Uterus (tissue), 4 donors: ENCODE measurements at places on chromosomes 5 and 9. TPM values are rescaled to one million over a fixed set of nuclear protein-coding genes. Genes with fewer than 3 reads are reported as not detected.

DNA sequence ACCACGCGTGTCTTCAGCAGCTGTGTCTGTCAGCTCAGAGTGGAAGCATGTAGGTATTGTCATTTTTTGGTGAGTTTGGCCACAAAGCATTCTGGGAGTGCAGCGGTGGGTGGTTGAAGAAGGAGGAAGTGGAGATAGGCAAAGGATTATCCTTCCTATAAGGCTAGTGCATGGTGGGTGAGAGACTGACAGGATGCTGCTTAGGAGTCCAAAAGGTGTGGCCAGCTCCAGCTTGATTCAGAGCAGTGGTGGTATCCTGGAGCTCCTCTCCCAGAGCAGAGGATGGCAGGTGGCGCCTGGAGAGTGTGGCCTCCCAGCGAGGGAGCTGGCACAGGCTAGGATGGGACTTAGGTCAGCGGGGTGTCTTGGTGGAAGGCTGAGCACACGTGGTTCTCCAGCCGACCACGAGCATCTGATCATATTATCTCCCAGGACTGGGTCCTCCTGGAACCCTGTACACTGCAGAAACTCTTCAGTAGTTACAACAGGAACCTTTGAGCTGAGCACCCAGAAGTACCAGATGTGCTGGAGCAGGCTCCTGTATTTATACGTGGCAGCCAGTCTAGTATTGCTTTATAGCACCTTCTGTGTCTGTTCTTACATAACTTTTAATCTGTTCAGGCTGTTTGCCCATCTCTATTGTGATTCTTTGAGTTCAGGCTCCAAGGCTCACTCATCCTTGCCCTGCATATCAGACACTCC is 29.6 kb downstream of the MAML1 start:
- peaks cover 11% of the 10 kb centered on the region for H3K4me1 ChIP-seq
- no peaks in the 10 kb centered on the region for H3K36me3 ChIP-seq
- H3K4me3 ChIP-seq: no peak overlapping the region
- H3K27me3 ChIP-seq: no peaks in the 10 kb centered on the region
- peak overlapping the region; percentile 63 for H3K27ac ChIP-seq
- no peak for DNase-seq

DNA sequence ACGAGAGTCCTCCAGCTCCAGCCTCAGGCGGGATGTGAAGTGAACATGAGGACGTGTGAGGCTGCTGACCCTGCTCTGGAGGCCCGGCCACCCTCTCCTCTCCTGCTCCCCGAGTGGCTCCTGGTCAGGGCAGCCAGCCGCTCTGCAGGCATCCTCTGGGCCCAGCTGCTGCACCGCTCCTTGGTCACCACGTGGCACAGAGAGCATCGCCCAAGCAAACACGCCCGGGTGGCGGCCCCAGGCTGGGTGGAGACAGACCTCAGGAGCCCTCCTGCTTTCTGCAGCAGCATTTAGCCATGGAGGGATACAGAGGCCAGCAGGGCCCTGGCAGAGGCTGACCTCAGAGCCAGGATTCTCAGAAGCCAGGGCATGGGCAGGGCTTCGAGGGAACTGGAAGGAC is 69.7 kb upstream of the SARDH start:
- H3K4me1 ChIP-seq: no peaks in the 10 kb centered on the region
- no peak for DNase-seq
- no peak overlapping the region for H3K27ac ChIP-seq
- H3K4me3 ChIP-seq: no peak overlapping the region

GRCh38 chr5:134511796-134512660 is 13.4 kb upstream of the JADE2 start:
- peak; percentile 81 for DNase-seq
- no peak overlapping the region for H3K4me3 ChIP-seq
- no peak overlapping the region for H3K27ac ChIP-seq
- no peaks in the 10 kb centered on the region for H3K4me1 ChIP-seq
- H3K36me3 ChIP-seq: no peaks in the 10 kb centered on the region

- no peak overlapping the region for H3K27ac ChIP-seq
- no peaks in the 10 kb centered on the region for H3K4me1 ChIP-seq
- no peak overlapping the region for H3K4me3 ChIP-seq
- no peaks in the 10 kb centered on the region for H3K36me3 ChIP-seq
These were observed 49.1 kb upstream of the GADD45G start for GRCh38 chr9:89555451-89556375.

- no peaks in the 10 kb centered on the region for H3K36me3 ChIP-seq
- no peaks in the 10 kb centered on the region for H3K4me1 ChIP-seq
These were observed 226.5 kb upstream of the MAP3K1 start for GRCh38 chr5:56588636-56589480.

DNA sequence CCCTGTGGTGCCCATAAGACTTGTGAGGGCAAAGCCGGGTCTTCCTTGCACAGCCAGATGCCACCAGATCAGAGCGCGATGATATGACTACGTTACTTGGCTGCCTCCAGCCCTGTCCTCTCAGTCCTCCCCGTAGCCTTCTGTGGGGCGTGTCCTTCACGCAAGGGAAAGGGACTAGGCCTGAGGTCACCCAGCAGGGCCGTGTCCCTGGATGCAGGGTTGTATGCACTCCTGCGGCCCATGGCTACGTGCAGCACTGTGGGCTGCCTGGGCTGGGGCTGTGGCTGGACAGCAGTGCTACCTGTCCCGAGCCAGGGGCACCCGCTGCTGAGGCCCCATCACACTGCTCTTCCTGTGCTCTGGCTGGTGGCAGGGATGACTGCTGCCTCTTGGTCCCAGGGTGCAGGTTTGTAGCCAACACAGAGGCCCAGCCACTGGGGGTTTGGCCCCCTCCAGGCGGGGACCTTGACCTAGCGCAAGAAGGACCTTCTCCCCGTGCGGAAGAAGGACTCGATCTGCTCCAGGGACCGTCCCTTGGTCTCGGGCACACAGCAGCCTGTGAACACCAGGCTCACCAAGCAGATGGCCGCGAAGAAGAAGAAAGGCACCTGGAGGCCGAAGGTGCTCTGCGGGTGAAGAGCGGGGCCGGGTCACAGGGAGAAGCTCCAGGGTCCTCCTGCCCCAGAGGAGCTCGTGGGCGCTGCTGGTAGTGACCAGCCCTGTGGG is 7.2 kb downstream of the SLC2A6 start:
- no peaks in the 10 kb centered on the region for H3K4me1 ChIP-seq
- H3K27ac ChIP-seq: no peak overlapping the region
- DNase-seq: no peak

GRCh38 chr5:132019857-132020555 is 8.5 kb upstream of the ACSL6 start:
- DNase-seq: no peak
- no peak overlapping the region for H3K4me3 ChIP-seq
- H3K36me3 ChIP-seq: no peaks in the 10 kb centered on the region
- H3K4me1 ChIP-seq: no peaks in the 10 kb centered on the region

DNA sequence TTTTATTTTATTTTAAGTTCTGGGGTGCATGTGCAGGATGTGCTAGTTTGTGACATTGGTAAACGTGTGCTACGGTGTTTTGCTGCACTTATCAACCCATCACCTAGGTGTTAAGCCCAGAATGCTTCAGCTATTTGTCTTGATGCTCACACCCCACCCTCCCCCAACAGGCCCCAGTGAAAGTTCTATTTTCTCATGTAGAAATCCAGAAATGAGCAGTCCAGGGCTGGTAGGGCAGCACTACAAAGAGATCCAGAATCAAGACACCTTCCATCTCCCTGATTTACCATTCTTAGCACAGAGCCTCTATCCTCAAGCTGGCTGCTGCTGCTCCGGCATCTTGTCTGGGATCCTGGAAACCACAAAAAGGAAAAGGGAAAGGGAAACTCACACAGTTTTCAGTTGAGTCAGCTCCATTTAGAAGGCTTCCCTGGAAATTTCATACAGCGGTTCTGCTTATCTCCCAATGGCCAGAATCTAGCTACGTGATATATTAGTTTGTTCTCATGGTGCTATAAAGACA is 85.4 kb upstream of the SMARCA2 start:
- no peaks in the 10 kb centered on the region for H3K27me3 ChIP-seq
- H3K4me1 ChIP-seq: no peaks in the 10 kb centered on the region
- DNase-seq: no peak
- no peaks in the 10 kb centered on the region for H3K36me3 ChIP-seq

- no peaks in the 10 kb centered on the region for H3K4me1 ChIP-seq
- no peaks in the 10 kb centered on the region for H3K36me3 ChIP-seq
- H3K27me3 ChIP-seq: no peaks in the 10 kb centered on the region
- no peak overlapping the region for H3K4me3 ChIP-seq
- no peak for DNase-seq
- H3K27ac ChIP-seq: no peak overlapping the region
These were observed 443.5 kb downstream of the PLK2 start for GRCh38 chr5:58016358-58016757.

DNA sequence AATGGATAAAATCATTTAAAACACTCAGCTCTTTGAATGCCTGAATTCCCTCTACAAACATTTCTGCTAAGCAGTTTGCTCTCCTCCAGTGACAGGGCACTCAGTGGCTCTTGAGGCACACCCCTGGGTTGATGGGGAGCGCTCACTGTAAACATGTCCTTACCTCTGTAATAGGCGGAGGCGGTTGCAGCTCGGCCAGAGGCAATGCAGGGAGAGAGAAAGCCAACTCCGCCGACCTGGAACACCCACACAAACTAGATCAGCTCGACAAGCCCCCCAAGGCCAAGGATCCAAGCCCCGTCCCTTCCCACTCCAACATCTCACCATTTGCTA is 329 bp downstream of the CDC23 start:
- peak overlapping the region; percentile 98 for H3K4me3 ChIP-seq
- no peaks in the 10 kb centered on the region for H3K4me1 ChIP-seq
- no peaks in the 10 kb centered on the region for H3K36me3 ChIP-seq

DNA sequence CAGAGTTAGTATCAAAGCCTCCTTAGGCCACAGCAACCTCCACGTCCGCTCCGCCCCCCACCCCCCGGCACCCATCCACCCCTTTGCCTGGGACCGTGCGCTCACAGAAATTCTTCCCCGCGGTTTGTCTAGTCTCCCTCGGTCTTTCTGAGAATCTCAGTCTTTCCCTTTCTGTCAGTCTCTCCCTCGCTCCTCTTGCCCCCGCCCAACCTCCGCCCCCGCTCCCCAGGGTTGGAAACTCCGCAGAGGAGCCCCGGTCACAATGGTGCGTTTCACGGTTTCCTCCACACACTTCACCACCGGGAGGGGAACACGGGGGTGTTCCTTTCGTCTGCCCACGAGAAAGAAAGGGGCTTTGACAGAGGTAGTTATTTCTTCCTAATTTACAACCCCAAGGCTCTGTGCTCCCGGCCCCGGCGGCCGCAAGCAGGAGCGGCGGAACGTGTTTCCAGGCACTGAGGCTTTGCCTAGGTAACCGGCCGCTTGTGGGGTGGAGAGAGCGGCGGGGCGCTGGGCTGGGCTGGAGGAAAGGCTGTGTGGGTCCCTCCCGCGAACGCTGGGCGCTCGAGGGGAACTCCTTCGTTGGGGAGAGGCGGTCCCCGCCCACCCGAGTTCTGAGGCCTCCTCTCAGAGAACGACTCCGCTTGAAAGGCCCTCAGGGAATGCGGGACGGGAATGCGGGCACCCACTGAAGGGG is 2.1 kb downstream of the NR4A3 start:
- H3K27ac ChIP-seq: peak overlapping the region; percentile 99
- no peaks in the 10 kb centered on the region for H3K36me3 ChIP-seq
- peak; percentile 46 for DNase-seq
- H3K4me1 ChIP-seq: no peaks in the 10 kb centered on the region

GRCh38 chr5:143921525-143922311 is 109.8 kb downstream of the HMHB1 start:
- H3K27ac ChIP-seq: no peak overlapping the region
- no peaks in the 10 kb centered on the region for H3K4me1 ChIP-seq
- no peak overlapping the region for H3K4me3 ChIP-seq
- H3K27me3 ChIP-seq: no peaks in the 10 kb centered on the region

GRCh38 chr5:145946112-145946861 is 9.9 kb downstream of the SH3RF2 start:
- H3K27me3 ChIP-seq: no peaks in the 10 kb centered on the region
- no peak overlapping the region for H3K27ac ChIP-seq
- no peaks in the 10 kb centered on the region for H3K36me3 ChIP-seq
- H3K4me3 ChIP-seq: no peak overlapping the region
- no peak for DNase-seq
- H3K4me1 ChIP-seq: no peaks in the 10 kb centered on the region

- no peak overlapping the region for H3K4me3 ChIP-seq
- H3K36me3 ChIP-seq: no peaks in the 10 kb centered on the region
- DNase-seq: no peak
- H3K27ac ChIP-seq: no peak overlapping the region
- H3K4me1 ChIP-seq: no peaks in the 10 kb centered on the region
These were observed 230.3 kb upstream of the RFX3 start for GRCh38 chr9:3756071-3756470.

DNA sequence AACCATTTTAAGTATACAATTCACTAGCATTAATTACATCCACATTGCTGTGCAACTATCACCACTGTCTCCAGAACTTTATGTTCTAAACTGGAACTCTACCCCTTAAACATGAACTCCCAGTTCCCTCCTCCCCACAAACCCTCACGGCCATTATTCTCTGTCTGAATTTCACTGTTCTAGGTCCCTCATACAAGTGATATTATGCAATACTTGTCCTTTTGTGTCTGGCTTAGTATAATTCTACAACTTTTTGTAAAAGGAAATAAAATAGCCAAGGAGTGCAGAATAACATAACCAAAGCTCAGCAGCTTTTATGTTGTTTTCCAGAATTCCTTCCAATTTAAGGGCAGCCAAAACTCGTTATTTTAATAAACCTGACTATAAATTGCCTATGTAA is 53.2 kb downstream of the NAA35 start:
- H3K4me3 ChIP-seq: no peak overlapping the region
- H3K36me3 ChIP-seq: no peaks in the 10 kb centered on the region
- H3K27me3 ChIP-seq: no peaks in the 10 kb centered on the region
- H3K27ac ChIP-seq: no peak overlapping the region
- no peak for DNase-seq

GRCh38 chr5:150339165-150339564 is 18.3 kb upstream of the TCOF1 start:
- no peaks in the 10 kb centered on the region for H3K36me3 ChIP-seq
- no peak for DNase-seq
- no peaks in the 10 kb centered on the region for H3K27me3 ChIP-seq
- H3K4me3 ChIP-seq: no peak overlapping the region
- H3K27ac ChIP-seq: no peak overlapping the region

GRCh38 chr9:5892456-5893133 is 1.9 kb downstream of the MLANA start:
- peak; percentile 19 for DNase-seq
- no peaks in the 10 kb centered on the region for H3K4me1 ChIP-seq
- H3K36me3 ChIP-seq: no peaks in the 10 kb centered on the region
- no peak overlapping the region for H3K4me3 ChIP-seq
- H3K27me3 ChIP-seq: no peaks in the 10 kb centered on the region

DNA sequence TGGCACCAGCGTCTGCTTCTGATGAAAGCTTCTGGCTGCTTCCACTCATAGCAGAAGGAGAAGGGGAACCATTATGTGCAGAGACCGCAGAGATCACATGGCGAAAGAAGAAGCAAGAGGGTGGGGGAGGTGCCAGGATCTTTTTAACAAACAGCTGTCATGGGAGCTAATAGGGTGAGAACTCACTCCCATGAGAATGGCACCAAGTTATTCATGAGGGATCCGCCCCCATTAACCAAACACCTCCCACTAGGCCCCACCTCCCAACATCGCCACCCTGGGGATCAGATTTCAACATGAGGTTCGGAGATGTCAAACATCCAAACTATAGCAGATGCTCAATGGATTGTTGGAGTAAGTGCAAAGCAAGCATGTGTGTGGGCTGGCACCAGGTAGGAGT is 125.8 kb upstream of the SLIT3 start:
- H3K36me3 ChIP-seq: no peaks in the 10 kb centered on the region
- H3K27ac ChIP-seq: no peak overlapping the region
- no peak for DNase-seq
- no peaks in the 10 kb centered on the region for H3K27me3 ChIP-seq

Gene GPR21
- 7.2 TPM for total RNA-seq

Gene FOXD4L6
- total RNA-seq: 0.51 TPM

Gene SH3GL2
- 7.0 TPM for total RNA-seq

Gene DMRT1
- not detected for total RNA-seq

Gene SLC34A3
- total RNA-seq: not detected

Gene IL3
- total RNA-seq: not detected

Gene CAMSAP1
- 15.6 TPM for total RNA-seq

Gene SH3PXD2B
- 26.1 TPM for total RNA-seq

Gene PCDHGB5
- total RNA-seq: 24.7 TPM

Gene DNM1
- total RNA-seq: 39.0 TPM

Gene LTC4S
- 22.9 TPM for total RNA-seq
